ENCODE measurements at places on chromosomes 5 and 9.
A peak's percentile ranks its signal among the peaks of the same experiment; 100 is the strongest.

DNA sequence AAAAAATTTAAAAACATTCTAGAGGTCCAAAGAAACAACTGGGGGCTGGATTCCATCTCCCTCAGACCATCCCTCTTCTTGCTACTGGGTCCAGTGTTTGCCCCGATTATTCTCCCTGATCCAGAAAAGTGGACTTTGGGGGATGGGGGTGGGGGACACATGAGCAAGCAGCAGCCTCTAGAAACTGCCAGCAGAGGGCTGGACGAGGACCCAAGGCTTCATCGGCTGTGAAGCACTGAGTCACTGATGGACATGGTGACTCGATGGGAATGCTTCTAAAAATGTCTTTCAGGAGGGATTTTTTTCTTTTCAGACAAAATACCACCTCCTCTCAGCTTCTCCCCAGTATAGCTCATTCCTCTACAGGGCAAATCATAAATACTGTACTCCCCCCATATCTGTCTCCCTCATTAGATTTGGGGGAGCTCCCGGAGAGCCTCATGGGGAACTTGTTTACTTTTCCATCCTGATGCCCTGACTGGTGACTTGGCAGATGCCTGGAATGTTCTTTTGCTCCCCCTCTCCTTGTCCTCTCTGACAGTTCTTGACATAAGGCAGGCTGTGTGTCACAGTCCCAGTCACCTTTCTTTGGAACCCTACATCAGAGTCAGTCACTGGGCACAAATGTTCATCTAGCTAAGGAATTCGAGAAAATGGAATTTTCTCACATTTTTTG lies 67.2 kb upstream of the STC2 start:
- DNase-seq = peak; percentile 16

GRCh38 chr5:133867341-133867740 lies 101.1 kb downstream of the C5orf15 start:
- no peak for DNase-seq

DNA sequence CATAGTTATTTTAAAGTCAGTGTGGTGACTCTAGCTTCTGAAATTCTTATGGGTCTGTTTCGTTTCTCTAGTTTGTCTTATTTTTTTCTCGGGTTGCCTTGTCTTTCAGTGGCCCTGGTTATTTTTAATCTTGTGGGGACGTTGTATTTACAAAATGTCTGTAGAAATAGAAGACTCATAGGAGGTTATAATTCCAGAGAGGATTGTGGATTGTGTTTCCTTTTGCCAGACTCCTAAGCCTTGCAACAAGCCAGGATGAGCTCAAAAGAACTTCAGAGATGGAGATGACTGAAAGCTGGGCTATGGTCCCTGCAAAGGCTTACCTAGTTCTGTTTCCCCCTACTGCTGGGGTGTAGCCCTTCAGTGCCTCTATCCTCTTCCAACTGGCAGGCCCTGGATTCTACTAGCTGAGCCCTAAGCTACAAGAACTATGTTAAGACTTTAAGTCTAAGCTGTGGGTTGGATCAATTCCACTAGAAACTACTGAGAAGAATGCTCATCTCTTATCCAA lies 32.2 kb upstream of the LECT2 start:
- no peak for DNase-seq

- DNase-seq = no peak
Observed at GRCh38 chr9:127980060-127980705, 606 bp downstream of the EEIG1 start.

- DNase-seq = no peak
Observed at GRCh38 chr9:116060631-116061030, 93.0 kb upstream of the PAPPA start.

DNA sequence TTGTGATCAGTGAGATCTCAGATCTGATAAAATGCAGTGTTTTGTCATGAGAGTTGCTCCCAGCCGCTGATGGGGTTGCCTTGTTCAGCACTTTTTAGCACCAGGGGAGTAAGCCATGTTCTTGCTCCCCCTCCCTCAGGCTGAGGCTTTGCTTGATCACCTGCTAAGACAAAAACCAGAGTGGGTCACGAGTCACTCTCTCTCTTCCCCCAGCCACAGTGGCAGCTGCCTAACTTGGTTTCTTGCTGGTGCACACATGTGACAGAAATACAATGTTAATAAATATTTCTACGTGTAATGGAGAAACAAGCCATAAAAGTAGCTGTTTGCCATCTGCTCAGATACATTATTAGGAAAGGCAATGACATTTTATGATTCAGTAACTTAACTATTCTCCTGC lies 212.4 kb upstream of the DMRT1 start:
- DNase-seq = no peak

DNA sequence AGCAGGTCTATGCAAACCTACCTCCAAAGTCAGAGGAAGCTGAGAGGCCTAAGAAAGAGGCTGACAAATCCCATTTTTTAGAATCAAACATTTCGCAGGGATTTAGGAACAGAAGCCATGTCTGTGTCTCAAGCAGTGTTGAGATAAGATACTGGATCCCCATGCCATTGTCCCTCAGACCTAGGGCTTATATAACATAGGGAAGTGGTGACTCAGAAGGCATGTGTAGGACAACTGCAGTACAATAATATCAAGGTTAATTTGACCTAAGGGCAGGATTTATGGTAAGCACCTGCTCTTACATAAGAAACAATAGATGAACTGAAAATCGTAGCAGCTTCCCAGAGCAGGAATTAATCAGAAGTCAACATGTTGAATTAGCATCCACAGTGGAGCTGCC lies 459.4 kb downstream of the ANXA1 start:
- DNase-seq = no peak

DNA sequence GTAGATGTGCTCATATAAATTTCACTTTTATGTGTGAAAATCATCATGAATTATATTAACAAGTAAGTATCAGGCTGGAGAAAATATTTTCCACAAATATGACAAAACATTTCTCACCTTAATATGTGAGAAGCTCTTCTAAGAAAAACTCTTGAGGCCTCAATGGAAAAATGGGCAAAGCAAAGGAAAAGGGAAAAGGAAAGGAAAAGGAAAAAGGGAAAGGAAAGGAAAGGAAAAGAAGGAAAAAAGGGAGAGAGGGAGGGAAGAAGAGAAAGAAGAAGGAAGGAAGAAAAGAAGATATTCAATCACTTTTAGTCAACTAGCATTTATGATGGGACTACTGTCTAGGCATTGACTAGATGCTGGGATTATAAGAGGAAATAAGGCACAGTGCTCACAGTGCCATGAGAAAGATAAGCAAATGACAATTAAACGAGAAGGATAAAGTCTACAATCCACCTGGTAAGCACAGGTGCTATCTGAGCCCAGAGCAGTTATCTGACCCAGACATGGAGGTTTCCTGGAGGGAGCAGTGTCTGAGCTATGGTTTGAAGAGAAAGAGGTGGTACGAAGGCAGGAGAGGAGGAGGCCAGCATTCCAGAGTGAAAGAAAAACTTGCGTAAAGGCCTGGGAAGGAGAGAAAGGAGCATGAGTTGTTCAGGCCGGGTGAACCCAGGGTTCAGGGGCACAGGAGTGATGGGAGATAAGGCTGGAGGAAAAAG lies 18.3 kb upstream of the ACSL6 start:
- DNase-seq = no peak

- peak; percentile 75 for DNase-seq
Observed at GRCh38 chr9:137205126-137206069, at the start of the genes NDOR1 and TMEM203. NDOR1 (plus strand) TSS chr9:137205700; CDS start chr9:137205778, 78 bp downstream. TMEM203 (minus strand) TSS chr9:137205648; CDS start chr9:137205414, 234 bp downstream.

DNA sequence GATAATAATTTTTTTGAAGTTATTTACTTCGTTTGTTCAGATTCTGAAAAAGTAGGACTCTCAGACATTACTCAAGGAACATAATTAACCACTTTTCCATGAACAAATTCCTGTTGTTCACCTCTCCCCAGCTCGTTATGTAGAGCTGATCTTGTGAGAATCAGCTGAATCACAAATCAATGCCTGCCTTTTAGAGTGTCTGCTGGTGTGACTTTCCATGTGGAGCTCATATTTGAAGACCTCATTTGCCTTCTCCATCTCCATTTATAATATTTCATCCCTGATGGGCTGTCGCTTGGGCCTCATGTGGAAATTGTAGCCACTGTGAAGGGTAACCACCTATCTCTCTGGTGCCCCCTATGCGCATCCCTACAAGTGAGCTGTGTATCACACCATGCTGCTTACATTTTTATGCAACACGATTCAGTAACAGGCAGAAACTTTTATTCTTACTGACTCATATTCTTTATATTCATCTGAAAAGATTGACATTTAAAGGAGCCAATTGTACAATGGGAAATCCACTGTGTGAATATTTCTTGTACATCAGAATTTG lies 111.3 kb downstream of the STK32A start:
- no peak for DNase-seq

GRCh38 chr5:16571016-16571415 lies 45.8 kb downstream of the RETREG1 start:
- no peak for DNase-seq

DNA sequence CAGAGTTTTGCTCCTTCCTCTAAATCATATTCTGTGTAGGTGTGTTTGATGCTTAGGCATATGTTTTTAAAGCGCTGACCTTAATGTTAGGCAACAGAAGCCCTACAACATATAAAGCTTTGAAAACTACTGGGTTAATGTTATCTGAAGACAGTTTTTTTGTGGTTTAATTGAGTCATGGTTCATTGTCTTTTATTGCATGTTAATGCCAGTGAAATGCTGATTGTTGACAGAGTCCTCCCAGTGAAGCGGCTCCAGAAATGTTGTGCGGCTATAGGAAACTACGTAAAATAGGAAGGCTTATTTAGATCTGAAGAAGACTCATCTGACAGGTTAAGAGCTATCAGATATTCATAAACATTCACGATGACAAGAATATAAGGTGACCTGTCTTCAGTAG lies 424.6 kb downstream of the CCDC171 start:
- no peak for DNase-seq

GRCh38 chr5:148998174-148998797 lies 64.6 kb downstream of the SH3TC2 start:
- DNase-seq = peak; percentile 38

- no peak for DNase-seq
Observed at GRCh38 chr9:17217272-17217671, 82.4 kb downstream of the CNTLN start.

DNA sequence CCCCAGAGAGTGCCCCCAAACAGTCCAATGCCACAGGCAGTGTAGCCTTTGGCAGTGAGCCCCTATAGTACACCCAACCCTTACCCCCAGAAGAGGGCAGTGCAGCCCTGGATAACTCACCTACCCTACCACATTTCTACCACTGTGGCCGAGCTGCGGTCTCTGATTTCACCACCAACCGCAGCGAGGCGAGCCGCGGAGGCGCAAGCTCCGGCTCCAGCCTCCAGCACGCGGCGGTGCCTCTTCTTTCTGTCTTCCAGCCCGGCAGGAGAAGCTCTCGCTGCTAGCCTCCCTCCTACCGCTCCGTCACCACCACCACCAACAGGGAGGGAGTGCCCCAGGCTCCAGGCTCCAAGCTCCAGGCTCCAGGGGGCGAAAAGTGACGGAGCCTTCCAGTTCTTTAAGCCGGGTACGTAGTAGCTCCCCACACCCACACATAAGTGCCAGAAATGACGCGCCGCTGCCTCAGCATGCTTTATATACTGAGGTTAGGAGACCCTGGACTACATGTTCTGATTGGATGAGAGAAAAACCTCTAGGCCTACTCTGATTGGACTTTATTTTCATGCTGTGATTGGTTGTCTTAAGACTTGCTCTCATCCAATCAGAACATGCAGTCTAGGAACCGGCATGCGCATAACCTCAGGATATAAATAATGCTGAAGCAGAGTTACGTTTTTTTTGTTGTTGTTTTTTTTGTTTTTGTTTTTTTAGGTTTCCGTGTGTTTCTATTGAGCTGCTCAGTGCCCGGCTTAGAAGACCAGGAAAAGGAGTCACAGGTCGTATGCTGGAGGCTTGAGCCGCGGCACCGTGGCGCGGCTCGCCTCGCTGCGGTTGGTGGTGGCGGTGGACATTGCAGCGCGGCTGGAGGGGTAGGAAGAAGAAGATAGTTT lies at the start of gene PCAT7:
Gene PCAT7 (plus strand): TSS at position 645 of the 893 bp plus-strand sequence.
- peak; percentile 84 for DNase-seq

DNA sequence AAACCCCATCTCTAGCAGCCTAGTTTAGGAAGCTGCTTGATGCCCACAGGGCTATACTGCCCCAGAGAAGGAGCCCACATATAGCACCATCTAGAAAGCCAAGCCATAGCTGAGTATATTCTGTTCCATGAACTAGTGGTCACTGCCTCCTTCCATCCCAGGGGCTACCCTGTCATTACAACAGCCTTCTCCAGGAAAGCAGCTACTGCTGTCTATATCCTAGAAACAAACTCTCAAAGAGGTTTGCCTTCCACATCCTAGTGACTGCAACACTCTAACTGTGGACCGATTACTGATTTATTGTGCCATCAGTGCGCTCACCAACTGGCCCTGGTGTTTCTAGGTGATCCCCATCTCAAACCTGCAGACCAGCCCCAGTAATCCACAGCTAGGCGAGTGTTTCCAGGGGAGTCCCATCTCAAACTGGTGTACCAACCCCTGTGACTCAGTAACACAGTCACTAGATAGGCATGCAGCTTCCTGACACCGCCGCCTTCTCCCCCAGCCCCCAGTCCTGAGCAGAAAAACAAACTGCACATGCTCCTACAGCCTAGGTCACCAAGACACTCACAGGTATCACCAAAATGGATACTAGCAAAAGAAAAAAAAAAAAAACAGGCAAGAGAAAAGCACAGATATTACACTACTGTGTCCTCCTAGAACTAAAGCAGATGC lies 14.8 kb downstream of the SPTLC1 start:
- no peak for DNase-seq

DNA sequence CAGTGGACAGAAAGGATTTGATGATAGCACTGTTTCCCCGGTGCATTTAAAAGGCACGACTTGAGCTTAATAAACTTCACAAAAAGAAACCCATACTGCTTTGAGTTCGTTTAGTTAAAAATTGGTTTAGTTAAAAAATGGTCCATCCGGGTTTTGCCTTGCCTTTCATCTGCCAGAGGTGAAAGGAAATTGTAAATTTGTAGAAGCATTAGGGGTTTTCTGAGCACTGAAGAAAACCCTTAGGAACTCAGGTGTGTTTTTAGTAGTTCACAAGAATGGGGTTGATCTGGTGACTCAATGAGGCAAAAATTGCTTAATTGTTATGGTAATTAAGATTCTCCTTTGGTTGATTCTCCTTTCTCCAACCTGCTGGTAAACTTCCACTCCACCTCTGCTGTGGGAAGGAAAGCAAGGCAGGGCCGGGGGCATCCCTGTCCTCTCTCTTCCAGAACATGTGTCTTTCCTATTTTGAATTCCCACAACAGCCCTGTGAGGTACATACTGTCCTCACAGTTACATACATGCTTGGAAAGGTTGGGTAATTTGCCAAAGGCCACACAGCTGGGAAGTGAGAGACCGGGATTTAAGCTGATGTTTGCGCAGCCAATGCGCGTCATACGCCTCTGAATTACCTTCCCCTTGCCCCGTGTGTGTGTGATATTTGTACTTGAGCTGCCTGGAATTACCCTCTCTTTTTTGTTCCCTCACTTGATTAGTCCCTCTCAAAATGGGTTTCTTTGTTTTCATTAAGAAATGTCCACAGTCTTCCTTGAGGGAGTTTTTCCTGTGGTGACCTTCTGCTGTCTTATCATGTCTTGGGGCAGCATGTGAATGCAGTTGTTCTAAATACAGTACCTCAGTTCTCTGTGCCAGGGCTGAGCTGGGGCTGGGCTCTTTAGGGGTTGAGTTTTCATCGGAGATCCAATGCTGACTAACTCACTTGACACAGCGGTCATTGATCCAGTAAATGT lies 94.4 kb downstream of the ARHGAP26 start:
- no peak for DNase-seq

GRCh38 chr5:149728303-149728702 lies 1.8 kb upstream of the PPARGC1B start:
- no peak for DNase-seq

- DNase-seq = no peak
Observed at GRCh38 chr5:139243425-139243970, 45.3 kb upstream of the SIL1 start.

GRCh38 chr9:91451431-91452270 lies 28.0 kb upstream of the NFIL3 start:
- no peak for DNase-seq

- no peak for DNase-seq
Observed at GRCh38 chr9:113416149-113416721, 5.7 kb downstream of the C9orf43 start.
